ENCODE measurements at places on chromosomes 2 and 18.

DNA sequence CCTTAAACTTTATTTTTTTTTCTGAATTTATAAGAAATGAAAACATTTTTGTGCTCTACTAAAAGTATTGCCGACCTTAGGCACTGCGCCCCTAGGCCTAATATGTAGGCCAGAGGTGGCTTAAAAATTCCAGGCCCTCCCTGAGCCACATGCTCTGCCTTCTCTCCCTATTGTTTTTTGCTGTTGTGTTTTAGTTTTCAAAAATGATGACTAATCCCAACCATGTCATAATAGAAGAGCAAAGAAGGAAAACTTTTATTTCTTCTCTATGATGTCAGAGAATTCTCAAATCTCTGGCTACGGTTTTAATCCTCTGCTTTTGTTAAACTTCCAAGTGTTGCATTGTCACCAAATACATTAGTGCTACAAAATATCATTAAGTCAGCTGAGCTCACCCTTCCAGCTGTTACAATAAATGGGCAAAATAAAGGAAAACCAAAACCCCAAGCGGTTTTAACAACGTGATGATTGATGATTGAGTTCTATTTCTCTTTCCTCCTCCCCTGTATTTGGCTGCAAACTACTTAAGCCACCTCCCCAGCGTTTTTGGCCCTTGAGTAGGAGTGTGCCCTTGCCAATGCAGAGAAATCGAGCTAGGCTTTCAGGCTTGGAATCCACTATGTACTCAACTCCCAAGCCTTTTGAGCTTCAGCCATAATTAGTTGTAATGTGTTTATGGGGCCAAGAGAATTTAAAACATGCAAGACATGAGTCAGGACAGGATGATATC is 163.5 kb upstream of the POU3F3 start:
- no peak for DNase-seq

DNA sequence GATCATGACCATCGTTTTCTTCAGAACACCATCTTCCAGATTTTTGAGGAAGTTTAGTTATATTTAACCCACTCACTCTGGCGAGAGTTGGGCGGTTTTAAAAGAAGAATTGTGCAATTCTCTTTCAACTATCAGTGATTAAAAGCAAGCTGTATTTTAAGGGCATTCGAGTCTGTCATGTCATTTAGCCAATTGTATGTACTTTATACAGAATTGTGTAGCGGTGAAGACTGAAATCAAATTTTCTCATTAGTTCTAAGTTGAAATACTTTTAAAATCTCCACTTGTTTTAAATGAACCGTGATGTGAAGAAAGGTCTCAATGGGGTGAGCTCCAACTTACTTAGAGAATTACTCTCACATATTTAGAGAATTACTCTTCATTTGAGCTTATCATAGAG is 214.6 kb upstream of the DTNA start:
- no peak for DNase-seq

DNA sequence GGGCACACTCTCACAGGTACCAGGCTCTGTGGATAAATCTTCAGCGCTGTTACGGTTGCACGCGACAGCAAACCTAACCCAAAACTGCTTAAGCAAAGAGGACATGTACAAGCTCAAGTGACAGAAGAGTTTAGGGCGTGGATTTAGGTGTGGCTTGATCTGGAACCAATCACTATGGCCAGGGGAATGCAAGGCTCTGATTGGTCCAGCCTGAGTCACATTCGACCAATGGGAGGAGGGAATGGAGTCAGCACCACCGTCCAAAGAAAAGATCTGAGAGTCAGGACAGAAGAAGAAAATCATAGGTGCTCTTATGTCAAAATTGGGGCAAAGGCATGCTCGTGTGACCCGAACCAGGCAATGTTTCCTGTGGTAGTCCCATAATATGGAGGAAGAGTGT is 139.0 kb downstream of the TRIM43 start:
- DNase-seq, result no peak

DNA sequence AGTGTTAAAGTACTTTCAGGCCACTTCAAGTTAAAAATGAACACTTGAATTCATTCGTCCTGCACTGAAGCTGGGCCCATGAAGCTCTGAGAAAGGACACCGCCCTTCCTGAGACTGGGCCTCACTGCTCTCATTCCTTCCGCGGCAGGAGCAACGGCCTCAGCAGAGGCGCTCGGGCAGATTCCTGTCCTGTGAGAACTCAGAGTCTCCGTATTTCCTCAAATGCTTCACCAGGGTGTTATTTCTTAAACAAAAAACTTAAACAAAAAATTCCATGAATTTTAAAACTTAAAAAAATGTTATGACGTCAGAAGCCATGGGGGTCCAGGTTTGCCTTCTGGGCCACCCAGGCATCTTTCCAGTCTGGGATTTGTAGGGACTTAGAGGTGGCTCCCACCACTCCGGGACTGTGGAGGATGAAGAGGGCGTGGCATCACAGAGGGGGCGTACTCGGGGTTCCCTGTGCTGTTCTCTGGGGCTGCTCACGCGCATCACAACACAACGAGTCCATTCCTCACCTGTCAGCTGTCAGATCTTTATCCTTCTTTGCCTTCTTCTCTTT is 115.9 kb upstream of the ASB18 start:
- DNase-seq, result no peak

- DNase-seq, result no peak
These were observed 39.1 kb downstream of the LPIN1 start for GRCh38 chr2:11785611-11785940.

GRCh38 chr2:27209621-27210401 is 2.0 kb upstream of the ATRAID start:
- DNase-seq, result no peak

- DNase-seq, result peak; percentile 42
These were observed 28.8 kb downstream of the SNORC start for GRCh38 chr2:232898592-232899543.

- no peak for DNase-seq
These were observed 268.3 kb upstream of the SPRED2 start for GRCh38 chr2:65700720-65701119.

GRCh38 chr2:45812011-45812500 is 160.6 kb downstream of the PRKCE start:
- peak; percentile 27 for DNase-seq

- DNase-seq, result no peak
These were observed 786.8 kb downstream of the KCNJ3 start for GRCh38 chr2:155485141-155485842.

DNA sequence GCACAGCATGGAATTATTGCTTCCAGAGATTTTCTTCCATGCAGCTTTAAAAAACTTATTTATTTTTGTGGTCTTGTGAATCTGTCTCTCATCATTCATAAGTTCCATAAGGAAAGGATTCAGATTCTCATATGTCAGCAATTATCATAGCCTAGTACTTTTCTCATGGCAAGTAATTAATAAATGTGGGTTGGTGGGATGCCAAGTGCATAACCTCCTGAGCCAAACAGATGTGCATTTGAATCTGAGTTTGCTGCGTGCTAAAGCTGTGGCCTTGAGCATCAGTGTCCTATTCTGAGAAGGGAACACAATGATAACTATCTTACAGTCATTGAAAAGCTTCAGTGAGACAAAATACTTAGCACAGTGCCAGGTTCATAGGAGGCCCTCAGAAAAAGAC is 331.9 kb downstream of the PDE11A start:
- DNase-seq, result no peak

DNA sequence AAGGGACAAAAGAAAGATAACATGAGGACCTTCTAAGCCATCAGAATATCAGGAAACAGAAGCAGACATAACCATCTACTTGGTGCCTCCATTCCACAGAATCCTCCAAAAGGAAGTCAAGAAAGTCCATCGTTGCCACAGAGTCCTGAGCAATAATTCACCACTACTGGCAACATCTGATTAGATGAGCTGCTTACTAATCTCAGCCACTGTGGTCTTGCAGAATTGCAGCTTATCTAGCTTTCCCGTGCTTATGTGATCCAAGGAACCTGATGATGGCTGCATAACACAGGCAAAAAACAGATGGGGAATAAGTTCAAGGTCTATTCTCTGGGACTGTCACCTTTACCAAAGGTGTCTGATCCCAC is 278.5 kb downstream of the AFF3 start:
- no peak for DNase-seq
